ENCODE measurements at places on chromosomes 2 and 18.

DNA sequence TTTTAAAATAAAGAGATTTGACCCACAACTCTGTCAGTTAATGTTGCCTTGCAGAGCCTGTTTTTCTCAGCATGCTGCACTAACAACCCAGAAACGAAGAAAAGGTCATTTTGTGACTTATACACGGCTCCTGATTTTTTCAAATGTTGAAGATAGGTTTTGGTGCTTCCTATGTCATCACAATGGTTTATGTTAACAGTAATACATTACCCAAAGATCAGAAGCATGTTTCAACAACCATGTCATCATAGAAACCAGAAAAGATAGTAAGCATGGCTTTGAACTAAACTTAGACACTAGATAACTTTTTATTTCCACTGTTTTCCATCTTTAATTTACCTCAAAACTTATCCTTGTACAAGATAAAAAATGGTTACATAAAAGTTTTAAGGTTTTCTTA is 10.1 kb downstream of the BAZ2B start:
- DNase-seq: no peak

DNA sequence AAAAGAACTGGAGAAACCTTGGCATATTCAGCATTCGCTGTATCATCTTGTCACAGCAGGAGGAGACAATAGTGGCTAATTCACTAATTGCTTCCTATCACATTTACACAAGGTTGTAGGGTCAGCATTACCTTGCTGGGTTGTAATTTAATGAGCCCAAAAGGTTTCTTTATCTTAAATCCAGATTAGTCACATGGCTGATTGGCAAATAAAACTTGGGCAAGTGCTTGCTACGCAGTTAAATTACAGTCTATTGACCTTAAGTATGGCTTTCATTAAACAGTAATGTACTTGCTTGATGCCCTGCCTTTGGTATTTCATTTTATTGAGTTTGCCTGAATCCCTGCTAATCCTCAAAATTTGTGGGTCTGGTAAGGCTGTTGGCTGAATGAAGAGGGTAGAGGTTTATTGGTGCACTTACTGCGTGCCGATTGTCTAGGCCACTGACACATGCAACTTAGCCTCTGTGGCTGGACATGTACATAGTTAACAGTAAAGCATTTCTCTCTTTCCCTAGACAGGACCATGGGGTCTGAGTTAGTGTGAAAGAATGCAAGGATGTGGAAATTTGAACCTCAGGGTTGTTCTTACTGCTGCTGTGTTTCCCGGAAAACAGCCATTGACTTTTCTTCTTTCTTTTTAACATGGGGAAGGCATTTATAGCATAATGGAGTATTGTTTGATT is 34.3 kb downstream of the FMNL2 start:
- DNase-seq: no peak

- DNase-seq: no peak
These were observed 257.0 kb downstream of the DPP10 start for GRCh38 chr2:114699423-114699944.

GRCh38 chr2:32755666-32756065 is 127.8 kb downstream of the TTC27 start:
- no peak for DNase-seq

DNA sequence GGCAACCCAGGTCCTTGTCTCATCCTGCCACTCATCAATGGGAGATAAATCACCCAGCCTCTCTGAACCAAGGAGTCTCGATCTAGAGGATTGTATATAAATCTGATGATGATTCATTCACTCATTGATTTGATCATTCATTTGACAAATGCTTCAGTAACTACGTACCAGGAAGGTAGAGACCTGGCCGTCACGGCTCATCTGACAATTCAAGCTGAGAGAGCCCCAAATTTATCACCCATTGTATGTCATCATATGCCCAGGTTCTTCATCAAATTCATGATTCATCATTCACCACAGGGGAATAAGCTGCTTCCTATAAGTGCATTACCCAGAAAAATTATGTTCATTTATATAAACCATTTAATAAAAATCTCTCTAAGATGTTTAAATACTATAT is 116.9 kb downstream of the FAM161A start:
- no peak for DNase-seq

GRCh38 chr2:176484838-176485237 is 215.6 kb downstream of the MTX2 start:
- DNase-seq: no peak

DNA sequence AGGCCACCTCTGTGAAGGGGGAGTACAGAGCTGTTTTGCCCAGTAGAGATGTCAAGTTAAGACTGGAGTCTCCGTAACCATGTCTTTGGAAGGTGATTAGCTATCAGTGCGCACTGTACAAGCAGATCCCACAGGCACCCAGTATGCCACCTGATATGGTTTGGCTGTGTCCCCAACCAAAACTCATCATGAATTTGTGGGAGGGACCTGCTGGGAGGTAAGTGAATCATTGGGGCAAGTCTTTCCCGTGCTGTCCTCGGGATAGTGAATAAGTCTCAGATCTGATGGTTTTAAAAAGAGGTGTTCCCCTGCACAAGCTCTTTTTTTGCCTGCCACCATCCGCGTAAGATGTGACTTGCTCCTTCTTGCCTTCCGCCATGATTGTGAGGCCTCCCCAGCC is 90.2 kb downstream of the ACTR2 start:
- no peak for DNase-seq

DNA sequence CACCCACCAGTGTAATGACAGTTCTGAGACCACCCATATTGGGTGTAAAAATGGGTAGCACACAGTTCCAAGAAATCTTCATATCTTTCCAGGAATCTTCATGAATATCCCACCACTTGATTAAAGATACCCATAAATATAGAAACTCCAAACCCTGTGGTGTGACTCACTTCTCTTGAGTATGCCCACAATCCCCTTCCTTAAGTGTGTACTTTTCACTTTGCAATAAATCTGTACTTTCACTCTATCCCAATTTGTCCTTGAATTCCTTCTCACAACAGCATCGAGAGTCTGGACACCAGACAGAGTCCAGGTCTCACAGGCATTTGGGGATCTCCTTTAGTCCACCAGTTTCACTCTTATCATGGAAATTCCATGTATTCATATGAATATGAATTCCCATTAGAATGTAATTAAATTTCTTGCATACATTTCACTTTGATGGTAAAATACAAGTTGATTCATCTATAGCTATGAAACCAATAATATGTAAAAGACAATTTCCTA is 287.0 kb upstream of the SESTD1 start:
- DNase-seq: no peak

DNA sequence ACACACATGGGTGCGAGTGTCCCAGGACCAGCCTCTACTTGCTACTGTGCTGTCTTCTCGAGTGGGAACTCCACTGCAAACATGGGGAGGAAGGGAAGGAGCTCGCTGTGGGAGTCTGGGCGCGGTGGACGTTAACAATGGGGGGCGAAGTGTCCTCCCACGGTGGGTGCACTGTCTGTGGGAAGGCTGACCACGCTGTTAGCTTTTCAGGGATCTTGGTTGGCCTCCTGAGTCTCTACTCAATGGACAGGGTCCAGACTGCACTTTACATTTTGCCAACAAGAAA is 146.7 kb downstream of the MBP start:
- no peak for DNase-seq

GRCh38 chr18:48990481-48991318 is 39.9 kb upstream of the SMAD7 start:
- no peak for DNase-seq

- DNase-seq: no peak
These were observed 55.0 kb upstream of the ITGA6 start for GRCh38 chr2:172372436-172372835.

- no peak for DNase-seq
These were observed 19.1 kb upstream of the TXNDC2 start for GRCh38 chr18:9866627-9867026.

GRCh38 chr2:119939915-119940314 is 73.0 kb upstream of the EPB41L5 start:
- DNase-seq: no peak

DNA sequence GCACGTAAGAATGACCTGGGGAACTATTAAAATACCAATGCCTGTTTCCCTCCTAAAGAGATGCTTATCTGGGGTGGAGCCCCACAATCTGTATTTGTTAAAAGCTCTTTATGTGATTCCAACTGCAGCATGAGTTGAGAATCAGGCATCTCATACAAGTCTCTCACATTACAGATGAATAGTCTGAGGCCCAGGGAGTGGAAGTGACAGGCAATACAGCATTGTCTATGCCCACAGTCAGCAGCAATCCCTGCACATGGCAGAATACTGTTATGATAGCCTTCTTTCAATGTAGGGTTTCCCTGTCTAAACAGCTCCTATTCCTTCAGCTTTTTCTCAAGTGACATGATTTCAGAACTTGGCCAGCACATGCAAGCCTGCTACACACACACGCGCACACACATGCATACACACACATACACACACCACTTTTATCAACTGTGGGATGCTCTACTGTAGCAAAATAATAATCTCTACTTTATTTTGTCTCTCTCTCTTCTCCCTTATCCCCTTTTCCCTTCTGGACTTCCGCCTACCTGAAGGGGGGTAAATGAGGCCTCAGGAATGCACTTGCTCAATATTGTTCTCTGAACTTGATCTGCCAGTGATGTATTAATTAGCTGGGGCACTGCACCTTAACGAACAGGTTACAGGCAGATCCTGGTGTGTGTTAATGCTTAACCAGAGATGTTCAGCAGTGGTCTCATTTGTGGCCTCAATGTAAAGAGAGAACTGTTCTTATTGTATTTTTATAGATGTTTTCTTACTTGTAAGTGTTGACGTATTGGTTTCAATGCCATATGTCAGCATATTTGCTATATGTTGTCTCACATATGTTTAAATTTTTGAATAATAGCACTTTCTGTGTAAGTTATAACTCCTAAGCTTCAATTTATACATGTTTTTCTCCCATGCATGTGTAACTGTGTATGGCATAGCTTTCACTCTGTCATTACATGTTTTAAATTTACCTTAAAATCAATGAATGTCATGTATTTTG is 116.0 kb downstream of the SETBP1 start:
- no peak for DNase-seq

DNA sequence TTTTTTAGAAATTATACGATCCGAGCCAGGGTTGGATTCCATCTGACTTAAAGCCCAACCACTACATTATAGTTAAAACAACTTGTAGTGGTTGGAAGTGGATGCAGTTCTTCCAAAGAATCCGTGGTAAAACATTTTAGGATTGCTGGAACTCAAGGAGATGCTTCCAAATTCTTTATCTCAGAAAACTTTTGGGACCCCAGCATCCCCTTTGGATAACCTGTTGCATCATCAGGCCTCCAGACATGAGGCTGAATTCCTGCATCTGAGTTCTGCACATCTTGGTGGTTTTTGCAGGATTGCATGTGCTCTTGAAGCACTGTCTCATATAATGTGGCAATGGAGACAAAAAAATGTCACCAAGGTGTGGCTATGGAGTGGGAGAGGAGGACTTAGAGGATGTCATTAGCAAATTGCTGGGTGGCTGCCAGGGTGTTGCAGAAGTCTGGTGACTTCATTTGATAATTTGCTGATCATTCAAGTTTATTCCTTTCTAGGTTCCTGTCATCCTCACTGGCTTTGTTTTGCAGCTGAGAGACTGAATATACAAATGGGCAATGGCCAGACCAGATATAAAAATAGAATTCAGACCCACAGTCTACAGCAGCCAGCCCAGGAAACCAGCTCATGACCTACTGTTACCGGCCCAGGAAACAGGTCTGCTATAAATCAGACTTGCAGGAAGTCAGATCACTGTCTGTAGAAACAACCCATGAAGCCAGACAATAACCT is 207.7 kb downstream of the BCL2 start:
- DNase-seq: no peak

- no peak for DNase-seq
These were observed 112.4 kb downstream of the SPP2 start for GRCh38 chr2:234162861-234163260.

DNA sequence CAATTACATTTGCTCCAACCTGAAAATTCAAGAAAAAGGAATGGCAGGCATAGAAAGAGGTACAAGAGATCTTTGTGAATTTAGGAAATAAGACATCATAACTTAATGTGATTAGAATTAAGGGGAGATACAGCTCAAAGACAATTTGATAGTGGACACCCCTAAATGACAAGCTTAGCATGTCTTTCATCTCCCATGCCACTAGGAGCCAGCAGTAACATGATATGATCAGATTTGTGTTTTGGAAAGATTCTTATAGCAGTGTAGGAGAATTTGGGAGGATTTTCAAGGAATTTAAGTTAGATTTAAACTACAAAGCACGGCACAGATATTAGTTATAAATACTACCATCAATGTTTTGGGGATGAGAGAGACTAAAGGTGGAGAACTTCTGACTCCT is 340.8 kb downstream of the RDH14 start:
- DNase-seq: no peak

GRCh38 chr2:238106339-238106697 is 6.2 kb downstream of the ESPNL start:
- DNase-seq: no peak

- no peak for DNase-seq
These were observed 681.1 kb upstream of the FANCL start for GRCh38 chr2:58922245-58922644.

DNA sequence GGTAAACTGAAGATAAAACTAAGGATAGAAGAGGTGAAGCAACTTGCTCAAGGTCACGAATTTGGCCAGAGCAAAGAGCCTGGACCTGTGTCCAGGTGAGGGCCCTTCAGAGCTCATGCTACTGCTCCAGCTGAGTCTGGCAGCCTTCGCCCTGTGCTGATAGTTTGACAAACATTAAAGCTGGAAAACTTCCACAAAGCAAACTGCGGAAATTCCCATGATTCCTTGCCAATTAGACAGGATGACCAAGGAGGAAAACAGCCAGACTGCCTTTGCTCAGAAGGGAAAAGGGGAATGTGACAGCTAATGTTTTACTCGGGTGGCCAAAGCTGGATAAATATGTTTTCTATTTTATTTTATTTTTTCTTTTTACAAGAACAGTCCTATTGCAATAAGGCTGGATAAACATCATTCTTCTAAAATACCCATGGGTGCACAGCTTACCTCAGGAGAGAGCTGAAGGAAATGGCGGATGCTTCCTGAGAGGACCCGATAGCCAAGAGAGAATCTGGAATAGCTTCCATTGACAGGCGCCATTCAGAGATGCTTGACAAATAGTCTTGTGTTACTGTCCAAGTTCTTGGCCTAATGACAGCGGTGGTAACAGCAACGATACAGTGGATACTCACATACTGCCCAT is 5.3 kb upstream of the CTAGE1 start:
- no peak for DNase-seq
